GM12878 (cell line): ENCODE measurements at places on chromosomes 5 and 9. TPM values are rescaled to one million over a fixed set of nuclear protein-coding genes. Genes with fewer than 3 reads are reported as not detected.

The THBS4 gene
- polyA plus RNA-seq: 1.0 and 1.8 TPM in 2 replicates

The FST gene
- not detected in 2 replicates for polyA plus RNA-seq

The CRB2 gene
- 0.12 TPM in 1 of 2 replicates, not detected in the other for polyA plus RNA-seq

The UBE2B gene
- 175 TPM in 2 replicates for polyA plus RNA-seq

The TNFSF15 gene
- polyA plus RNA-seq: 0.04 TPM in 1 of 2 replicates, not detected in the other

The REEP2 gene
- polyA plus RNA-seq: 0.88 and 2.4 TPM in 2 replicates
